ENCODE measurements at places on chromosomes 1 and 21. TPM values are rescaled to one million over a fixed set of nuclear protein-coding genes. Genes with fewer than 3 reads are reported as not detected.

GSTM5 gene
- total RNA-seq = 18.2 TPM

RNF186 gene
- total RNA-seq = not detected

RGS8 gene
- total RNA-seq = 0.05 TPM

NR1I3 gene
- total RNA-seq = not detected

NBPF4 gene
- total RNA-seq = not detected

FAM78B gene
- 1.1 TPM for total RNA-seq

All from urinary bladder (tissue), 4 donors.